ENCODE measurements at places on chromosomes 11 and 22.

GRCh38 chr11:73402834-73403185 is 26.6 kb downstream of the RELT start:
- DNase-seq: no peak

DNA sequence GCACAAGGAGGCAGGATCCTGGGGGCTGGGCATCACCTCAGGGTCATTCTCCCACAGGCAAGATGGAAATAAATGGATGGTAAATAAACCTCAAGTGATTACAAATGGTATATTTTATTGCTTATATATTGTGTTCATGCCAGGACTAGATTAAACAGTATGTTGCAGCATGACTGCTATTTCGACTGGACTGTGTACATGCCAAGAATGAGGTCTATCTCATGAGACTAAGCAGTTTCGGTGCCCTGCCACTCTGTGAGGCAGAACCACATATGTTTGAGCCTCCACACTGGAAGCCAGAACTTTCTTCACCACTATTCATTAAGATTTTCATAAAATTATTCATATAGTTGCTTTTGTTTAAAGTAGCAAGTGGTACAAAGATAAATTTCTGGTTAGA is 140.2 kb downstream of the DDX10 start:
- DNase-seq: no peak

- DNase-seq: no peak
These were observed 4.4 kb downstream of the CST6 start for GRCh38 chr11:66015936-66016792.

- no peak for DNase-seq
These were observed 8.4 kb downstream of the CBX6 start for GRCh38 chr22:38863531-38864131.
